ENCODE measurements at places on chromosomes 13 and 19.

- no peak for DNase-seq
Observed at GRCh38 chr19:41530761-41531301, 45.1 kb upstream of the CEACAM21 start.

DNA sequence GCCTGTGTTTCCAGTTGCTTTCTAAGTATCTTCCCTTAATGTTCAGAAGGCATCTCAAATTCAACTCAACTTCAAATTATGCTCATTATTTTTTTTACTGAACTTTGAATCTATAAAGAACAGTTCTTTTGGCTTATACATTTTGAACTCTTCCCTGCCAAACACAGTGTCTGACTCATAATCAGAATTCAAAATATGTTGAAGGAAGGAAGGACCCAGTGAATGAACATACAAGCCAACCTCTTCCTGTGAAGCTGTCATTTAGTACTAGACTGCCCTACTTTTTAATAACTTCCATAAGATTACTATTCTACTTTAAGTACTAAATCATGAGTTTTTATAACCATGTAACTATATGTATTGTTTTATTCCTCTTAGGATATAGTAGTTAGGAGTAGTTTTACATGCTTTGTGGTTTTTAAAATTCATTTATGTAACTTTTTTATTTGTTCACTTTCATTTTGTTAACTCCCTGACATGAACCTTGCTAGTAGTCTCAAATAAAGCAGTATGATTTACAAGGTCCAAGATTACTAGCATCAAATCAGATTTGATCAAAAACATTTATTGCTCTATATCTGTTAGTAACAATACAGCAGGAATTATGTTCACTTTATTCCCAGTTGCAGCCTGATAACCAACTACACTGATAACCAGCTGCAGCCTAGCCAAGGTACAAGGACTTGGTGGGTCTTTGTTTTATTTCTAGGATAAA lies 6.4 kb downstream of the NUDT15 start:
- no peak for DNase-seq

DNA sequence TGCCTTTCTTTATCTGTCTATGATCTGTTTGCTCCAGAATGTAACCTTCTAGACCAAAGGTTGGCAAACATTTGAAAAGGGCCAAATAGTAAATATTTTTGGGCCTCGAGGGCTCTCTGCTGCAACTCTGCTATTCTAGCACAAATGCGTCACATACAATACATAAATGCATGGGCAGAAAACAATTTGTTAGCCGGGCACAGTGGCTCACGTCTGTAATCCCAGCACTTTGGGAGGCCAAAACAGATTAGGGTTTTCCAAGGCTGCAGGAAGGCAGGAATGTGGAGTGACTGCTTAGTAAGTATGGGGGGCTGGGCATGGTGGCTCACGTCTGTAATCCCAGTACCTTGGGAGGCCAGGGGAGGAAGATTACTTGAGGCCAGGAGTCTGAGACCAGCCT lies 21.9 kb upstream of the EVI5L start:
- DNase-seq: no peak

DNA sequence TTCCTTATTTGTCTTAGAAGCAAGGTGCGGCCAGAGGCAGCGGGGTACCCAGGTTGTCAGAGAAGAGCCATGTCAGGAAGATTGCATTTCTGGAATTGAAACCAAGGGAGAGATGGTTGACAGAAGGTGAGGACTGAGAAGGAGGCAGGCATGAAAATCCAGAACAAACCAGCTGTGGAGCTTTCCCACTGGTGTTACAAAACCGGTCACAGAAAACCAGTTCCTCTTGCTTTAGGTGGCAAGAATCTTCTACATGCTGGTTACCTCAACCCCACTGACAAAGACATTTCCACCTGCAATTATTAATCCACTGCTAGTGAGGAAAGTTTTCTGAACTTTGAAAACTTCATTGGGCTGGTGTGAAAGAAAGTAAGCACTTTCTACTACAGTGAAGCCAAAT lies 64.0 kb upstream of the MED4 start:
- no peak for DNase-seq

DNA sequence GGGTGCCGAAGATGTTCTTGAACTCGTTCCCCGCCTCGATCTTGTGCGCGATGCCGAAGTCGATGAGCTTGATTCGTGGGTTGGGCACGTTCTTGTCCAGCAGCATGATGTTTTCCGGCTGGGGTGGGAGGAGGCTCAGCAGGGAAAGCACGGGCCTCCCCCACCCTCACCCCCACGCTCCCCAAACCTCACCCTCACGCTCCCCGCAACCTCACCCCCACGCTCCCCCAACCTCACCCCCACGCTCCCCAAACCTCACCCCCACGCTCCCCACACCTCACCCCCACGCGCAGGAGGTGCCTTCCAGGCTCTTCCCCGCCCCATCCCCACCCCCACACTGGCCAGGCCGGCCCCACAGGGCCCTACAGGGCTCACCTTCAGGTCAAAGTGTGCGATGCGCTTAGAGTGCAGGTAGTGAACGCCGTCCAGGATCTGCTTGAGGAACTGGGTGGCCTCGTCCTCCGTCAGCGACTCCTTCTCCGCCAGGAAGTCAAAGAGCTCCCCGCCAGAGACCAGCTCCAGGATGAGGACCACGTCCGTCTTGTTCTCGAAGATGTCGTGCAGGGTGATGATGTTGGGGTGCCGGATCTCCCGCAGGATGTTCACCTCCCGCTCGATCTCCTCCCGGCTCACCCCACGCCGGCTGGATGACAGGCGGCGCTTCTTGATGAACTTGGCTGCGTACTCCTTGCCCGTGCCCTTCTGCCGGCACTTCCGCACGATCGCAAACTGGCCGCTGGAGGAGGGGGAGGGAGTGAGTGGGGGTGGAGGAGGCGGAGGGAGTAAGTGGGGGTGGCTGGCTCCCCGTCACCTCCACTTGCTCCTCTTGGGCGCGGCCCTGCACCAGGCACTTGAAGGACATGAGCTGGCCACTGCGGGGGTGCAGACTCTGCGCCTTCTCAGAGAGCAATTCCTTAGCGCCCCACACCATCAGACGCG lies 6.4 kb downstream of the DAPK3 start:
- no peak for DNase-seq

GRCh38 chr13:55263045-55263444 lies 1877.7 kb upstream of the PRR20A start:
- DNase-seq: no peak

DNA sequence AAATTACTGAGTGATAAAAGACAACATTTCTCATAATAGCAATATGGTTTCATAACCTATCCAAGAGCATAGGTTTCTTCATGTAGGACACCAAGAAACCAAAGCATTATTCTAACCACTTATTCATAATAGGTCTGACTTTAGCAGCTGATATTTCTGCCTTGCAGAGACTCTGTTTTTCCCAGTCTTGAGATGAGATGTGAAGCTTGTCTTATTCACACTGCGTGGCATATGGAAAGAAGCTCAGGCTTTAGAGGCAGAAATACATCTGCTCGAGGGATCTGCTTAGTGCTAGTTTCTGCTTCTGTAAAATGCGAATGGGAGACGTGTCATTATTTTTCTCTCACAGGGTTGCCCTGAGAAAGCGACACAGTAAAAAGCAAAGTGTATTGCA lies 232.0 kb upstream of the SPRY2 start:
- no peak for DNase-seq

DNA sequence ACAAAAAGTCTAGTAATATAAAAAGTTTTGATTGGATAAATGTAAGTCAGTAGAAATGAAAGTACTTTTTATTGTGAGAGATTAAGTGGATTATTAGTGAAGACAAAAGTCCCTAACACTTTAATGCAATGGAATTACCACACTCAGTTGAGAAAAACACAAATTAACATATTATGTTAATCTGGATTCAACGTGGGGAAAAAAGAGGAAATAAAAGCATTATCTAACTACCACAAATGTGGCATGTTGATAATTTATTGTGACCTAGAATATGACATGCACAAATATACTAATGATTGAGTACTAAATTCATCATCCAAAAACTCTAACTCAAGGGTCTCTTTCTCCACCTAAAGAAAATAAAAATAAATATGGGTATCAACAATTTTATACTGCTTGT lies 41.5 kb downstream of the FOXO1 start:
- no peak for DNase-seq

- no peak for DNase-seq
Observed at GRCh38 chr13:59538512-59538911, 625.2 kb downstream of the DIAPH3 start.

GRCh38 chr13:90958866-90959265 lies 388.6 kb upstream of the MIR17HG start:
- no peak for DNase-seq

DNA sequence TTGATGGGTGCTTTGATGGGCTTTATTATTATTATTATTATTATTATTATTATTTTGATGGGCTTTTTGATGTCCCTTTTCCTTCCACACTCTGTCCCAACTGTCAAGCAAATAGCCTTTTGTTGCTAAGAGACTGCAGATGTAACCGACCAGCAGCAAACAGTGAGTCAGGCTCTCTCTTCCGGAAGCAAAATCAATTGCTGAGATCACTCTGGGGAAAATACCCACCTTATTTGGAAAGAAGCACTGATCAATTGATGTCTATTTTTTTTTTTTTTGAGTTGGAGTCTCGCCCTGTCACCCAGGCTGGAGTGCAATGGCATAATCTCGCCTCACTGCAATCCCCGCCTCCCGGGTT lies 2.9 kb downstream of the LDLR start:
- no peak for DNase-seq

DNA sequence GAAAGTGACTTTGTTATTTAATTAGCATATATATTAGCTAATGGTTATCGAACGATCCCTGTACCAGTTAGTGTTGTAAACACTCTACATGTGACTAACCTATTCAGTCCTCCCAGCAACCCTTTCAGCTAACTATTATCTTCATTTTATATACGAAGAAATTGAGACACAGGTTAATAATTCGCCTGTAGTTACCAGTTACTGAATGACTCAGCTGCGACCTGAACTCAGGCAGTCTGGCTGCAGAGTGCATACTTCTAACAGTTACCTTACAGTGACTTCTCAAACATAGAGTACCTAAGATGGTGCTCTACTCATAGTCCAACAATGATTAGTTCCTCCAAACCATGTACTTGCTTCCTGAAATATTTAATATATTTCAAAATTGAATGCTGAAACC lies 117.7 kb downstream of the FNDC3A start:
- DNase-seq: no peak

- DNase-seq: no peak
Observed at GRCh38 chr13:79245937-79246577, 160.0 kb downstream of the RBM26 start.

GRCh38 chr13:42602906-42603305 lies 29.0 kb downstream of the TNFSF11 start:
- no peak for DNase-seq

DNA sequence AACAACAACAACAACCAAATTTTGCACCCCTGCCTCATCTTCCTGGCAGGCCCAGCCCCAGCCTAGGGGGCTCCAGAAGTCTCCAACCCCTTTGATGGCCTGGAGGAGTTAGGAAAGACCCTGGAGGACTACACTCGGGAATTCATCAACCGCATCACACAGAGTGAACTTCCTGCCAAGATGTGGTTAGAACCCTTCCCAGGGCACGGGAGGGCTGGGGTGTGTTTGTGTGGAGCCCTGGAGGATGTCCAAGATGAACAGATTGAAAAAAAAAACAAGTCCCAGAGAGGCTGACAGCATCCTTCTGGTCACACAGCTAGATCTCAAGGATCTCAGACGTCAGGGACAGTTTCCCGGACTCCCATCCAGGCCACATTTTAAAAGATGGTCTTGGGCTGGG lies 13.3 kb downstream of the APOC1 start:
- no peak for DNase-seq

GRCh38 chr13:43433691-43434141 lies 353.1 kb downstream of the ENOX1 start:
- DNase-seq: no peak

GRCh38 chr13:73983109-73983508 lies 151.1 kb downstream of the KLF12 start:
- no peak for DNase-seq

DNA sequence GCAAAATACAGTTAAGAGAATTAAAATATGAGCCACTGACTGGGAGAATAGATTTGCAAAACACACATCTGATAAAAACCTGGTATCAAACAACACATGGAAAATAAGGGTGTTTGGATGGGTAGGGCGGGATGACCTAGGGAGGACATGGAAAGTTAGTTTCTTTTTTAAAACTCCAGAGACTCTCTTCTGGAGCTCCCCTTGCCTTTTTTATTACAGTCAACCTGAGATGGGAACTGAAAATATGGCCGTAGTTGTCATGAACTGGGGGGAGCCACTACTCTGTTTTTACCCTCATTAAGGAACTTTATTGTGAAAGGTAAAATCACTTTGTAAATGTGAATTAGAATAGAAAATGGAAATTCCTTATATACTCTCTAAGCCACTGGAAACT lies 113.0 kb downstream of the ATP11A start:
- DNase-seq: no peak

DNA sequence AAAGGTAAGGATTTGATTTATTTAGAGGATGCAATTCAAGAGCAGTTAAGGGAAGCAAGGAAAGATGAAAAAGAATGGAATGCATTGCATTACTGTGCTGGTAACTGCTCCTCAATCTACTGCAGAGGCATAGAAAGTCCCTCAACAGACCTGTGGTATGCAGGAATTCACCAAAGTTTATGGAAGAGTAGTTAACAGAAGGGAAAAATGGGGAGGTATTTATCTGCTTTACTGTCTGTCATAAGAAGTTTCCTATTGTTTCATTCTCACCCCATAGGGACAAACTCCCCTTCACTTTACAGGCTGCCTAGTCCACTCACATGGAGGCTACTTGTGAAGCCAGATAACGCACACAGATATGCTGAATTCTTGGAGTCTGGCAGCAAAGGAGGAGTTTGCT lies 354.9 kb upstream of the SPRY2 start:
- no peak for DNase-seq

GRCh38 chr13:49657241-49657641 lies 28.9 kb downstream of the ARL11 start:
- no peak for DNase-seq

DNA sequence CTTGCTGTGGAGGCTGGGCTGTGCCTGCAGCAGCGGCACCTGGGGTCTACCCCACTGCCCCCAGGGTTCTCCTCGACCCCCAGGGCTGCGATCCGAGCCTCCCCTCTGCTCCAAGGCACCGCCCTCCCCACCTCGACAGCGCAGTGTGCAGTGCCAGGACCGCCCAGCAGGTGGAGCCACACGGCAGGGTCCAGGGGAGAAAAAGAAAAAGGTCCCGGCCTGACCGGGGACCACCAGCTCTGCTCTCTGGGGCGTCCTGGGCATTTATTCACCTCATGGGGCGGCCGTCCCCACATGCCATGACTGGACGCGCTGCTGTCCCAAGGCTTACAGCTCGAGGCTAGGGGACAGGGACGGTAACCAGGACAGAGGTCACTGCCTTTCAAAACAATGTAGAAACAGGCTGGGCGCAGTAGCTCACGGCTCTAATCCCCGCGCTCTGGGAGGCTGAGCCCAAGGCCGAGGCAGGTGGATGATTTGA lies 10.6 kb downstream of the REXO1 start:
- DNase-seq: no peak
